ENCODE measurements at places on chromosomes 2 and 18. TPM values are rescaled to one million over a fixed set of nuclear protein-coding genes. Genes with fewer than 3 reads are reported as not detected.

The ST8SIA5 gene
- not detected for total RNA-seq

The NPAS2 gene
- total RNA-seq = 4.9 TPM

The TMEM200C gene
- not detected for total RNA-seq

The MRPL30 gene
- 22.2 TPM for total RNA-seq

The KCNG3 gene
- total RNA-seq = 0.11 TPM

The CENPO gene
- 39.0 TPM for total RNA-seq

The CHRNG gene
- not detected for total RNA-seq

The AQP12B gene
- not detected for total RNA-seq

The HDHD2 gene
- 42.2 TPM for total RNA-seq

The CDKL4 gene
- 1.2 TPM for total RNA-seq

The ZAP70 gene
- total RNA-seq = 350 TPM

- no peak overlapping the region for H3K4me3 ChIP-seq
- H3K27me3 ChIP-seq = no peaks in the 10 kb centered on the region
- H3K36me3 ChIP-seq = no peaks in the 10 kb centered on the region
Measured at GRCh38 chr2:224104668-224105386, 65.7 kb upstream of the SERPINE2 start.

DNA sequence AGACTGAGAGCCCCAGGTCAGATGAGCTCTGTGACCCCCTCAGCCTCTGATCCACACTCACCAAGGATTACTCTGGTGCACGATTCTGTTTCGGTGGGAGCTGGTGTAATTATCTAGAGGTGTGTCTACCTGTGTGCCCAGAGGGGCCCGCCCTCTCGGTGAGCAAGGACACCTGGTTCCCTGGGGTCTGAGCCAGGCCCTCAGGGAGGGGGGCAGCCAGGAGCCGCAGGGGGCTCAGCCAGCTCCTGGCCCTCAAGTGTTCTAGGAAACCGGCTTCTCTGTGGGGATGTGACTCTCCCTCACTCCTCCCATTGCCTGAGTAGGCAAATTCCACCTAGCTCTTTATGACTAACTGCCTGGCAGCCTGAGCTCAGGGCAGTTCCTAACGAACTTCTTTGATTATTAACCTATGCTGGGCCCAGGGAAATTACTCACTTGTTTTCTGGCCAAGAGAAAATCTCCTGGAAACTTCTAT lies 17.4 kb downstream of the AGAP1 start:
- no peak overlapping the region for H3K4me3 ChIP-seq
- H3K36me3 ChIP-seq = no peaks in the 10 kb centered on the region
- no peaks in the 10 kb centered on the region for H3K4me1 ChIP-seq
- H3K27ac ChIP-seq = no peak overlapping the region
- no peak for DNase-seq
- H3K27me3 ChIP-seq = no peaks in the 10 kb centered on the region

DNA sequence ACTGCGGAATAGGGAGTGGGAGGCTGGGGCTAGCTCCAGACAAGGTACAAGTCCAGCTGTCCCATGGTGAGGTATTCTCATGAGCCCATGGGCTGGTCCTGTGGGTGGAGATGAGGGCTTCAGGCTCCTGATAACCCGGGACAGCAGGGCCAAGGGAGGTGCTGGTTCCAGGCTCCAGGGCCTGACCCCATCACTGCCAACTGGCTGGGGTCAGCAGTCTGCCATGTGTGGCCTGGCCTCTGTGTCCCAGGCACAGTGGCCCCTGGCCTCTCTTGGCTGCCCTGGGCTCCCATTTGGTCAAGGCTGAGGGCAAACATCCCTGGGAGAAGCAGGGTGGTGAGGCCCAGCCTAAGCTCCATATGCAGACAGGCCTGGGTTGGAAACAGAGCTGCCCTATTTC lies 966 bp upstream of the OXER1 start:
- H3K36me3 ChIP-seq = no peaks in the 10 kb centered on the region
- no peaks in the 10 kb centered on the region for H3K27me3 ChIP-seq
- DNase-seq = no peak
- H3K4me3 ChIP-seq = no peak overlapping the region
- H3K4me1 ChIP-seq = peaks cover 3% of the 10 kb centered on the region

GRCh38 chr2:121596221-121597080 lies 52.8 kb downstream of the CLASP1 start:
- H3K36me3 ChIP-seq = peaks cover 3% of the 10 kb centered on the region
- peak overlapping the region; percentile 76 for H3K4me3 ChIP-seq
- no peak for DNase-seq

- peaks cover 28% of the 10 kb centered on the region for H3K36me3 ChIP-seq
- no peaks in the 10 kb centered on the region for H3K4me1 ChIP-seq
- DNase-seq = no peak
Measured at GRCh38 chr2:151774506-151774905, 40.2 kb upstream of the NEB start.

GRCh38 chr18:44627280-44627679 lies 53.4 kb upstream of the SETBP1 start:
- H3K27me3 ChIP-seq = peaks cover 3% of the 10 kb centered on the region
- no peak overlapping the region for H3K4me3 ChIP-seq
- H3K4me1 ChIP-seq = no peaks in the 10 kb centered on the region
- no peaks in the 10 kb centered on the region for H3K36me3 ChIP-seq
- H3K27ac ChIP-seq = no peak overlapping the region
- DNase-seq = no peak

DNA sequence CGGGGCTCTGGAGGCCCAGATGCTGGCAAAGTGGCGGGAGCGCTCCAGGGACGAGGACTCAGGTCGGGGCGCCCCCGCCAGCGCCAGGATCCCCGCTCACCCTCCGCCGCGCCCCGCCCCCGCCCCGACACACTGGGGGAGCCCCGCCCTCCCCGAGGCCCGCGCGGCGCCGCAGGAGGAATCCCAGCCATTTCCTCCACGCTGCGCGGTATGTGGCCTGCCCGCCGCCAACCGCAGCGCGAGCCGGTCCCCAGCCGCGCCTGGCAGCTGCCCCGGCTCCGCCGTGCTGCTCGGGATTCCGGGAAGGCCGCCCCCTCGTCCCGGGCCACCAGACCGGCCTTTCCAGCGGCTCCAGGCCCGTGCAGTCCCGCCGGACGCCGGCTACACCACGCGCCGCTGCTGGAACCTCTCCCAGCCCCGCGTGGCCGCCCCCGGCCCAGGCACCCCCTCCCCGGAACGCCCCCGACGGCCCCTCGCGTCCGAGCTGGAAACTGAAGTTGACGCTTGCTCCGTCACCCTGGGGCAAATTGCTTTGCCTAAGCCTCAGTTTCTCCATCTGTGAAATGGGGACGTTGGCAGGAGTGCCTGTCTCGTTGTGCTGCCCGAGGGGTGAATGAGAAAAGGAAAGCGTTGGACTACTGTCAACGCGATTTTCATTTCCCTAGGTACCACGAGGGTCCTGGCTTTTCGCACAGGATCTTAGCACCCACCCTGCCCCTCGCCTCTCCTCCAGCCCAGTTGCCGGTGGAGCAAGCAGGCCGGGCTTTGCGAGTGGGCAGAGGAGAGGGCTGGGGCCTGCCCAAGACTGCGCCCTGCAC lies 53.6 kb downstream of the PKDCC start:
- H3K4me3 ChIP-seq = peak overlapping the region; percentile 77
- peaks cover 62% of the 10 kb centered on the region for H3K4me1 ChIP-seq
- no peaks in the 10 kb centered on the region for H3K27me3 ChIP-seq
- H3K36me3 ChIP-seq = peaks cover 2% of the 10 kb centered on the region
- peak; percentile 75 for DNase-seq
- peak overlapping the region; percentile 94 for H3K27ac ChIP-seq

- no peak for DNase-seq
- no peaks in the 10 kb centered on the region for H3K36me3 ChIP-seq
- H3K27me3 ChIP-seq = no peaks in the 10 kb centered on the region
- no peak overlapping the region for H3K27ac ChIP-seq
Measured at GRCh38 chr2:52518678-52519077, 1248.9 kb upstream of the CHAC2 start.

- H3K27ac ChIP-seq = no peak overlapping the region
- no peak for DNase-seq
- no peaks in the 10 kb centered on the region for H3K36me3 ChIP-seq
- H3K4me3 ChIP-seq = no peak overlapping the region
- H3K4me1 ChIP-seq = no peaks in the 10 kb centered on the region
Measured at GRCh38 chr2:234722176-234722575, 225.3 kb upstream of the ARL4C start.

GRCh38 chr2:197673106-197673505 lies 2.3 kb downstream of the RFTN2 start:
- no peaks in the 10 kb centered on the region for H3K36me3 ChIP-seq
- no peak overlapping the region for H3K4me3 ChIP-seq
- H3K4me1 ChIP-seq = peaks cover 1% of the 10 kb centered on the region
- H3K27ac ChIP-seq = no peak overlapping the region

GRCh38 chr2:174571669-174572323 lies 25.8 kb downstream of the WIPF1 start:
- no peak overlapping the region for H3K4me3 ChIP-seq
- no peaks in the 10 kb centered on the region for H3K27me3 ChIP-seq
- peaks cover 55% of the 10 kb centered on the region for H3K36me3 ChIP-seq
- no peak for DNase-seq
- peaks cover 50% of the 10 kb centered on the region for H3K4me1 ChIP-seq
- no peak overlapping the region for H3K27ac ChIP-seq

- H3K4me3 ChIP-seq = no peak overlapping the region
- H3K4me1 ChIP-seq = no peaks in the 10 kb centered on the region
- no peak overlapping the region for H3K27ac ChIP-seq
- no peak for DNase-seq
Measured at GRCh38 chr18:933082-933481, 28.4 kb downstream of the ADCYAP1 start.

GRCh38 chr2:24961903-24962302 lies 9.9 kb downstream of the DNAJC27 start:
- no peak overlapping the region for H3K27ac ChIP-seq
- H3K36me3 ChIP-seq = peaks cover 47% of the 10 kb centered on the region
- DNase-seq = no peak
- no peaks in the 10 kb centered on the region for H3K4me1 ChIP-seq

GRCh38 chr2:178756843-178757242 lies 50.4 kb downstream of the TTN start:
- no peak overlapping the region for H3K4me3 ChIP-seq
- H3K4me1 ChIP-seq = peaks cover 1% of the 10 kb centered on the region
- no peaks in the 10 kb centered on the region for H3K27me3 ChIP-seq
- H3K36me3 ChIP-seq = no peaks in the 10 kb centered on the region

DNA sequence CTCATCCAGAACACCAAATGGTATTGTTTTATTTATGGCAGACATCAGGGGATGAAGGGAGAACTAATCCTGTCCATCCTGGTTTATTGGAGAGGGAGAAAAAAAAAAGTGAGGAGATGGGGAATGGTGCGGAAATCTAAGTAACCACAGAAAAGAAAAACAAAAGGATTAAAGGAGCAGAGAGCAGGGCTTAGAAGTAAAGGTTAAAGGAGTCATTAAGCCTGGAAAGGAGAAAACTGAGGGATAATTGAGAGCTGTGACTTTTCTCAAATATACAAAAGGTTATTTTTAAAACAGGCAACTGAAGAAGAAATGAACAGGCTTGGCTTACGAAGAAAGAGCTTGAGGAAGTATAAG lies 127.2 kb upstream of the PPP1CB start:
- H3K4me3 ChIP-seq = peak overlapping the region; percentile 39
- H3K36me3 ChIP-seq = no peaks in the 10 kb centered on the region
- peaks cover 81% of the 10 kb centered on the region for H3K4me1 ChIP-seq
- DNase-seq = no peak
- no peaks in the 10 kb centered on the region for H3K27me3 ChIP-seq

- no peak for DNase-seq
- H3K27ac ChIP-seq = no peak overlapping the region
- no peaks in the 10 kb centered on the region for H3K36me3 ChIP-seq
Measured at GRCh38 chr18:58204776-58205442, 160.9 kb downstream of the NEDD4L start.

DNA sequence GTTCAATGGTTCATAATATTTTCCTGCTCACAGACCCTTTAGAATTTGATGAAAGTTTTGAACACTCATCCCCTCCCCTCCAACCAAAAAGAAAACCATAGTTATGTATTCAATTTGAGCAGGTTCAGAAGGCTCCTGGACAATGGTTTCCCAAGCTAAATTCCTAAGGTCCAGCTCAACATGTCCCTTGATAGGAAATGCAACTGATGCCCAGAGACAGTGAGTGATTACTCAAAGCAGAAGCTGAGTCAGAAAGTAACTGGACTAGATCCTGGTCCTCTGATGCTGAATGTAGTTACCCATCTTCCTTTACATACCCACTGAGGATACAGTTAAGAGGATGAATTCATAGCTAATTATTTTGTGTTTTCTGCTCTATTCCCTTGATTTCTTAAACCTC lies 218.9 kb upstream of the NCKAP5 start:
- H3K36me3 ChIP-seq = no peaks in the 10 kb centered on the region
- H3K4me3 ChIP-seq = no peak overlapping the region
- H3K27ac ChIP-seq = no peak overlapping the region
- DNase-seq = no peak
- no peaks in the 10 kb centered on the region for H3K27me3 ChIP-seq
- H3K4me1 ChIP-seq = no peaks in the 10 kb centered on the region

- peaks cover 5% of the 10 kb centered on the region for H3K27me3 ChIP-seq
- DNase-seq = no peak
- no peak overlapping the region for H3K4me3 ChIP-seq
- no peak overlapping the region for H3K27ac ChIP-seq
- no peaks in the 10 kb centered on the region for H3K36me3 ChIP-seq
- no peaks in the 10 kb centered on the region for H3K4me1 ChIP-seq
Measured at GRCh38 chr2:120369250-120369649, 23.3 kb downstream of the INHBB start.

GRCh38 chr2:109139002-109139401 lies 10.0 kb downstream of the SH3RF3 start:
- H3K27me3 ChIP-seq = peaks cover 9% of the 10 kb centered on the region
- H3K4me3 ChIP-seq = no peak overlapping the region
- H3K4me1 ChIP-seq = peaks cover 13% of the 10 kb centered on the region
- no peak overlapping the region for H3K27ac ChIP-seq
- no peak for DNase-seq
- no peaks in the 10 kb centered on the region for H3K36me3 ChIP-seq

- H3K36me3 ChIP-seq = no peaks in the 10 kb centered on the region
- no peak for DNase-seq
- H3K27ac ChIP-seq = no peak overlapping the region
- no peaks in the 10 kb centered on the region for H3K4me1 ChIP-seq
Measured at GRCh38 chr2:196434217-196434616, 205.3 kb upstream of the CCDC150 start.

DNA sequence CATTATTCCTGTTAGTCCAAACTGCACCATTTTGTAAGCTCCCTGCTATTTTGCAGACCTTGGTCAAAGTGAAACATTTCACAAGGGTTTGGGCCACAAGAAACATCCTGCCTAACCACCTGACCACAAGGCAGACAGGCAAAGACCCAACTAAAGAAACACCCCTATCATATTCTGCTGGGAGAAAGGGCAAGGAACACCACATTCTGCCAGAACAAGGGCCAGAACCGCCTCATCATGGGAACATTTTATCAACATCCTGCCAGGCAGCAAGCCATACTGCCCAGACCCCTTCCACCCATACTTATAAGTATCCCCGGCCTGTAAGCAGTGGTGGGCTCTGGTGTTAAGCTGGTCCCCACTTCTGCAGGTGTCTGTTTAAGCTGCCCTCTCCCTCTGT lies 12.0 kb upstream of the RAB31 start:
- no peak overlapping the region for H3K4me3 ChIP-seq
- no peaks in the 10 kb centered on the region for H3K36me3 ChIP-seq
- H3K27ac ChIP-seq = no peak overlapping the region
- DNase-seq = no peak
- peaks cover 11% of the 10 kb centered on the region for H3K4me1 ChIP-seq
